Posterior cingulate gyrus (tissue), 11 donors: ENCODE measurements at places on chromosomes 3 and 15.

GRCh38 chr3:186530415-186530814 lies 13.8 kb downstream of the CRYGS start:
- DNase-seq: no peak

GRCh38 chr3:9035473-9035872 lies 72.2 kb upstream of the RAD18 start:
- DNase-seq: no peak

- DNase-seq: no peak
Measured at GRCh38 chr15:56038707-56039106, 45.3 kb upstream of the NEDD4 start.

DNA sequence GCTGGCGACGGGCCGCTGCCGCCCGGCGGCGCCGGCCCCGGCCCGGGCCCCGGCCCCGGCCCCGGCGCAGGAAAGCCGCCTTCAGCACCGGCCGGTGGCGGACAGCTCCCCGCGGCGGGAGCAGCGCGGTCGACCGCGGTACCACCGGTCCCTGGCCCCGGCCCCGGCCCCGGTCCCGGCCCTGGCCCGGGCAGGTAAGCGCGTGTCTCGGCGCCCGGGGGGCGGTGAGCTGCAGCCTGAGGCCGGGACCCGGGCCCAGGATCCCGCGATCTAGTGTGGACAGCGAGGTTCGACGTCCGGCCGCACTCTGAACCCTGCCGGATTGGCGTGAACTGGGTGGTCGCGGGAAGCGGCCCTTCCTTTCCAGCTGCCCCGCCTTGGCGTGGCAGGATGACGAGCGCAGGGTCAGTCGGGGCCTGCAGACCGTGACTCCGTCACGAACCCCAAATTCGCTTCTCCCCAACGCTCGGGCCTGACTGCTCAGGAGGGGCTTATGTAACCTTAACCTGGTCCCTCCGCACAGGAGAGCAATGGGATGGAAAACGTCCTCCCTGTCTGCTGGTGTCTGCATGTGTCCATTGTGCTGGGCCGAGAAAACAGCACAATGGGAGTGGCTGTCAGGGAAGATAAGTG lies 472 bp downstream of the BSN start:
- DNase-seq: no peak

GRCh38 chr15:74130155-74130848 lies at the start of gene ISLR2:
TSS of gene ISLR2 (plus strand) at chr15:74130586. CDS start at chr15:74132755, 2,169 bp downstream.
- no peak for DNase-seq
